GF-D8 (cell line): ENCODE measurements at places on chromosomes 13 and 19.

DNA sequence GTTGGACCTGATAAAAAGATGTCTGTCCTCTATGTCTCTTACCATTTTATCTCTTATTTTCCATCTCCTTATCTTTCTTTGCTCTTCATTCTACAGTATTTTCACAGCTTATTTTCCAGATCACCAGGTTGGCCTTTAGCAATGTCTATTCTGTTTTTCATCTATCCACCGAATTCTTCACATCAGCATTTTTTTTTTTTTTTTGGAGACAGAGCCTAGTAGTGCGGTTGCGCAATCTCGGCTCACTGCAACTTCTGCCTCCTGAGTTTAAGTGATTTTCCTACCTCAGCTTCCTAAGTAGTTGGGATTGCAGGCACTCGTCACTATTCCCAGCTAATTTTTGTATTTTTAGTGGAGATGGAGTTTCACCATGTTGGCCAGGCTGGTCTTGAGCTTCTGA, 49.0 kb downstream of the DNAJC15 start:
- no peak for DNase-seq

DNA sequence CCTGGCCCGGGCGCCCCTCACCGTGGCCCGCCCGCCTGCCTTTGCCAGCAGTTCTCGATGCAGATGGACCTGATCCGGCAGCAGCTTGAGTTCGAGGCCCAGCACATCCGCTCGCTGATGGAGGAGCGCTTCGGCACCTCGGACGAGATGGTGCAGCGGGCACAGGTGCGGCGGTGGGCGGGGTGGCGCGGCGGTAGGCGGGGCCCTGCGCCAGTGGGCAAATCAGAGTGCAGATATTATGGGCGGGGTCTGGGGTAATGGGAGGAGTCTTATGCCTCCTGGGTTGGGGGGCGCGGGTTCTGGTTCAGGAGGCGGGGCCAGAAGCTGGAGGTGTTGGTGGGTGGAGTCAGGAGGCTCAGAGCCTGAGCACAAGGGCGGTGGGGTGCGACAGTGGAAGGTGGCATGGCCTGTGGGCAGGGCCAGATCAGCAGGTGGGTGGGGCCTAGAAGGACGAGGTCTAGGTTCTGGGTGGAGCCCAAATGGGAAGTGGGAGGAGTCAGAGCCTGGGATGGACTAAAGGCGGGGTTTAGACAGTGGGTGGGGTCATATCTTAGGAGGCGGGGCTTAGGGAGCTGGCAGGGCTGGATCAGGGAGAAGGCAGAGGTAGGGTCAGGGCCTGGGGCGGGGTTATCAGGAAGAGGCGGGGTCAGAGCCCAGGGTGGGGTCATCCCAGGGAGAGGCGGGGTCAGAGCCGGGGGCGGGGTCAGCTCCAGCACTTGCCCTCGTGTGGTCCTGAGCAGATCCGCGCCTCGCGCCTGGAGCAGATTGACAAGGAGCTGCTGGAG, 5.6 kb downstream of the APC2 start:
- DNase-seq: peak; percentile 76

DNA sequence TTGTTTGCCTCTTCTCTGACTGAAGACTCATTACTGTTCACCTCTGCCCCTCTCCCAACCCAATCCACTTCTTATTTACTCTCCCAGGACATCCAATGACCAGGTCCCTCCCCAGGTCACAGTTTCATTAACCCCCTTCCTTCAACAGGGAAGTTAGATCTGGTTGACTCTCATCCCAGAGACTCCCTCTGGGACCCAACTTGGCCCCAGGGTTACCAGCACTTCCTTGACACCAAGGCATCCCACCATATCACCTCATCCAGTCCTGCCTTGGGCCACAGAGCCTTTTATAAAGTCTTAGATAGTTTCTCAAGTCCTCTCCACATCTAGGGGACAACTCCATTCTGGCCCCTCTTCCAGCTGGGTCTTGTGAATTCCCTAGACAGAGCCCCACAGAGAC, 470.6 kb upstream of the TSHZ3 start:
- no peak for DNase-seq

DNA sequence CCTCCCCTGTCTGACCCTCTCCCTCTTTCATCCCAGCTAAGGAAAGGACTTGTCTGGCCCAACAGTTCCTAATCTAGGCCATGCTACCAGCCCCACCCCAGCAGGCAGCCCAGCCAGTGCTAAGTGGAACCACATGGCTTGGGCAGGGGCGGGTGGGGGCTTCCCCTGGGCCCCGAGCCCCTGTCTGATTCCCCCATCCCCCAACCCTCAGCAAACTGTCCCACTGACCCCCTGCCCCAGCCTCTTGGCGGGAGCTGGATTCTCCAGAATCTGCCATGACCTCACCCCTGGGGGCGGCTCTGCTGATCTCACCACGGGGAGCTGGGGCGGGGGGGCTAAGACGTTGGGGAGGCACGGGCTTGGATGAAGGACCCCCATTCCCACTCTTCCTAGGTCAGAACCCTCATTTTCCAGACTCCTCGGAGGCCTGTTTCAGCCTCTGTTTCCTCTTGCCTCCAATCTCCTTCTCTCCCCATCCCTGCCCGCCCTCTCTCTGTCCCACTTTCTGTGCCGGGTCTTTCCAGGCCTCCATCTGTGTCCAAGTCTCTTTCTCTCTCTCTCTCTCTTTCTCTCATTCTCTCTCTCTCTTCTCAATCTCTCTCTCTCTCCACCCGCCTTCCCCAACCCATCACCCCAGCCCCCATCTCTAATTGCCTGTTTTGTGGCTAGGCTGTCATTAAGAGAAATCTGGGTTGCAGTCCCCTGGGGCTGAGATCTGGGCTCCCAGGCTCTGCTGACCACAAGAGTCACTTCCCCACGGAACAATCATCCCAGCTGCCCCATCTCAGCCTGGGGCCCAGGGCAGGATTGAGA, 2.7 kb downstream of the COL5A3 start:
- no peak for DNase-seq

- no peak for DNase-seq
Measured at GRCh38 chr13:44368062-44368591, 5.5 kb upstream of the SERP2 start.

GRCh38 chr19:47158879-47159503, 28.4 kb downstream of the SAE1 start:
- no peak for DNase-seq

DNA sequence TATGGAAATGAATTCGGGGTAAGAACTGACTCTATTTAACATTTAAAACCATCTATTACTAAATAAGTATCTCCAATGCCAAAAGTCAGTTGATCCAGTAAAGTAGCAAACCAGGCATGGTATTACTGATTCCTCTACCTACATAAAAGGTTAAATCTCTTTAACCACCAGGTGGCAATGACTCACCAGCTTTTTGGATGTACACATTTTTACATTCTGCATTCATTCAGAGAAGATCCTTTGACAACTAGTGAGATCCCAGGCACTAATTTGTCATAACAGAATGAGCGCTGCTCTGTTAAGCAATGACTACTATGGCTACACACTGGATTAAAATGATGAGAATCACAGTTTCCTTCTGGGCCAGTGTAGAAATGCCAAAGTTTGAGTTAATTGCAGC, 329.8 kb upstream of the GPC6 start:
- DNase-seq: no peak
